ENCODE measurements at places on chromosomes 12 and 14. TPM values are rescaled to one million over a fixed set of nuclear protein-coding genes. Genes with fewer than 3 reads are reported as not detected.

DNA sequence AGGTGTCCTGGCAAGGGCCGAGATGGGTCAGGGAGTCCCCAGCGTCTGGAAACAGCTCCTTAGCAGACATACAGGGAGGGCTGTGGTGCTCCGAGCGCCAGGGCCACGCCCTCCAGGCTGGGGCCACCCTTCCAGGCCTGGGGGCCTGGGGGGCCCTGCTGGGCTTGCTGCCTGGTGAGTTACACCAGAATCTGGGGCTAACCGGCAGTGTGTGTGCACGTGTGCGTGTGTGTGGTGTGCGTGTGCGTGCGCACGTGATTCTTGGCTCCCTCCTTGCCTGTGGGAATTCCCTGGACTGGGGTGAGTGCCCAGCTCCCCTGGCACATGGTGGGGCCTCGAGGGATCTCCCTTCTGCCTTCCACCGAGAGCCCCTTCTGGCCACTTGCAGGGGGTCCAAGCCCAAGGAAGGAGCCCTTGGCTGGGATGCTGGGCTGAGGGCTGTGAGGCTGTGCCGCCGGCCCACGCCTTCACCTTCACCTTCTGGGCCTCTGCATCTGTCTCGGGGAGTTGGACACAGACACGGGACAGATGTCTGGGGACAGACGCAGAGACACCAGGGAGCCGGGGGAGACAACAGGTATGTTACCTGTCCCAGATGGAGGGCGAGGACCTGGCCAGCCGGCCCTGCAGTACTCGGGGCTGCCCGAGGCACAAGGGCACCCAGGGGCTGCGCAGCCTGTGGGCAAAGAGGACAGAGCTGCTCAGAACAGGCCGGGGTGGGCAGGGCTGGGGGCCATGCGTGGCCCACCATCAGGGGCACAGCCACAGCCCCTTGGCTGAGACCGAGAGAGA lies 37.2 kb downstream of the BEGAIN start:
- DNase-seq, result no peak

- DNase-seq, result no peak
Measured at GRCh38 chr12:117321572-117321971, 39.9 kb downstream of the NOS1 start.

DNA sequence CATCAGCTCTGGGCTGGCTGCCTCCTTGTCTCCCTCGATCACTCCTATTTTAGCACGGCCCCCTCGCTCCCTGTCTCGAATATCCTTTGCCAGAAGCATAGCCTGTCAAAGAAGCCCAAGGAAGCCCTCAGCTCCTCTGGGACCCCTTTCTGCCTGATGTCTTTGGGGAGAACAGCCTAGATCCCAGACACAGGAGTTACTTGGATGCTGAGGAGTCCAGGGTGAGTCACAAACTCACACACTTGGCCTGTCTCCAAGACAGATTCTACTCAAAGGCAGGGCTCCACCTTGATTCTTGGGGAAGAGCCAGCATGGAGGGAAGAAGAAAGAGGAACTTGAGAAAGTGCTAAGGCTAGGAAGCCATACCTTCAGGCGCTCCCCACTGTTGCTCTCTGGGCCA lies 8.1 kb downstream of the AVIL start:
- DNase-seq, result peak; percentile 82

The ACRBP gene
- polyA plus RNA-seq, result 0.11 TPM

The TRIM9 gene
- polyA plus RNA-seq, result 0.03 TPM

DNA sequence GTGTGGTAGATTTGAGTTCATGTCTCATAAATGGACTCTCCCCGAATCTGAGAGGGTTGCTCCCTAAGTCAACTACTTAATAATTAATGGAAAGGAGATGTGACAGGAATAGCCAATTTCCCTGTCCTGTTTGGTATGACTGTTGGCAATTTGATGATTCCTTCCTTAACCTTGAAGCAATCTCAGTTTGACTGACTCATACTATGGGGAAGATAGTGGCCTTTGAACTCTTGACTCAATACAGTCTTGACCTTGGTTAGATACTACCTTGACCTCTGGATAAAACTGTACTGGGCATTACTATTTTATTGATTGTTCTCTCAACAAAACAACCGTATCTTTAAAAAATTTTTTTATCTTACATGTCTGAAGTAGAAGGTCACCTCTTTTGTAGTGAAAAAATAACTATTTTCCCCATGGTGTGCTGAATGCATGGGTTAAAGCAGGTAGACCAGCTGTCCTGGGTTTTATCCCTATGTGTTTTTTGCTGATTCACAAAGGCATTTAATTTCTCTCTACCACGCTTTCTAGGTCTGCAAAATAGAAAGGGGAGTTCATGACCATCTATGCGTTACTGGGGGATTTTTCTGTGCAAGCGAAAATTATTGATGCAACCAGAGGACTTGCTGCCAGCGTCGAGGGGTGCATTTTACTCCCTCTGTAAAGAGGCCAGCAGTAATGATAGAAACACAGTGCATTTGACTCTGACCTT lies 80.1 kb downstream of the ETV6 start:
- DNase-seq, result no peak

DNA sequence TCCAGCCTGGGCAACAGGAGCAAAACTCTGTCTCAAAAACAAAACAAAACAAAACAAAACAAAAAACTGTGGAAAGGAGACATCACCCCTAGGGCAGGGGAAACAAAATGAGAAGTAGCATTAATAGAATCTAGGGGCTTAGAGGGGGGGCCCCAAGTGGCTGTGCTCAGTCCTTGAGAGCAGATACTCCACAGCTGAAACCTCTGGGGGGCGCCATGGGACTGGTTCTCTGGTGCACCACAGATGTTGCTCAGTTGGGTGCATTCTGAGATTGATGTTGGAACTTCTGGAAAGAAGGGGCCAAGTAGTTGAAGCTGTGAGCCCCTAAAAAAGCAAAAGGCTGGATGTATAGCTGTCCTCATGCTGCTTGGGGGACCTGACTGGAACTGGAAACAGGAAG lies 11.8 kb upstream of the SYNE2 start:
- DNase-seq, result no peak

- DNase-seq, result peak; percentile 76
Measured at GRCh38 chr12:13383379-13383778, 186.9 kb downstream of the EMP1 start.

GRCh38 chr12:99600388-99600787 lies 47.2 kb upstream of the GARIN6 start:
- no peak for DNase-seq

GRCh38 chr12:100179252-100179651 lies 21.4 kb upstream of the ACTR6 start:
- no peak for DNase-seq

The ANO2 gene
- polyA plus RNA-seq, result not detected

The TMEM179 gene
- not detected for polyA plus RNA-seq

GRCh38 chr12:95463050-95463449 lies 10.9 kb upstream of the METAP2 start:
- DNase-seq, result no peak

The RASSF9 gene
- 0.74 TPM for polyA plus RNA-seq

DNA sequence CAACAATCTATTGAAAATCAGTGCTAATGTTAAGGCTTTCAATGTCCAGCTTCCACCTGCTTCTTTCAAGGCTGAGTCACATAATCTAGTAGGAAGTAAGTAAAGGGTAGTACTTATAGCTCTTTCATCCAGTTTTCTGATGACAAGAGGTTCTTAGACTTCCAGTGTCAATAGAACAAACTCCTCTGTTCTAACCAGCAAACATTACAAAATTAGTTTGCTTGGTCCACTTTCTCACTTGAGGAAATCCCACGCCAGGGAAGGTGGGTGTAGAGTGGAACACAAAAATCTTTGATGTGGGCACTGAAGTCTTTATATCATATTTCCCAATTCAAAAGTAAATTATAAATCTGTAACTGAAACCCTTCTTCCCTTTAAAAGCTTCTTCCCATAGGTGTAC lies 2.6 kb downstream of the NPC2 start:
- DNase-seq, result no peak

DNA sequence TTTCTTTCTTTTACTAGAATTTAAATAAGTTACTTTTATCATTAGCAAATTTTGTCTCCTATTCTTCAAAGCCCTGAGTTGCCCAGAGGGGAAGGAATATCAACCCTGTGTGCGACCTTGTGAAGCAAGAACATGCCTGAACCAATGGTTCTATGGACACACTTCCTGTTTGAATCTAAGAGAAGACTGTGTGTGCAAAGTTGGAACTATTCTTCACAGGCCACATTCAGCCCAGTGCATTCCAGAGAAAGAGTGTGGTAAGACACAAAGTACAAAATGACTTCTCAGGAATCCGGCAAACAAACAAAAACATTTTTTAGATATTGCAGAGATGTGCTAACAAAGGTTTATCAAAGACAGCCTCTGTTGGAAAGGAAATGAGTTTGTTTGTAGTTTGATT lies 90.8 kb upstream of the PTPRQ start:
- peak; percentile 44 for DNase-seq

DNA sequence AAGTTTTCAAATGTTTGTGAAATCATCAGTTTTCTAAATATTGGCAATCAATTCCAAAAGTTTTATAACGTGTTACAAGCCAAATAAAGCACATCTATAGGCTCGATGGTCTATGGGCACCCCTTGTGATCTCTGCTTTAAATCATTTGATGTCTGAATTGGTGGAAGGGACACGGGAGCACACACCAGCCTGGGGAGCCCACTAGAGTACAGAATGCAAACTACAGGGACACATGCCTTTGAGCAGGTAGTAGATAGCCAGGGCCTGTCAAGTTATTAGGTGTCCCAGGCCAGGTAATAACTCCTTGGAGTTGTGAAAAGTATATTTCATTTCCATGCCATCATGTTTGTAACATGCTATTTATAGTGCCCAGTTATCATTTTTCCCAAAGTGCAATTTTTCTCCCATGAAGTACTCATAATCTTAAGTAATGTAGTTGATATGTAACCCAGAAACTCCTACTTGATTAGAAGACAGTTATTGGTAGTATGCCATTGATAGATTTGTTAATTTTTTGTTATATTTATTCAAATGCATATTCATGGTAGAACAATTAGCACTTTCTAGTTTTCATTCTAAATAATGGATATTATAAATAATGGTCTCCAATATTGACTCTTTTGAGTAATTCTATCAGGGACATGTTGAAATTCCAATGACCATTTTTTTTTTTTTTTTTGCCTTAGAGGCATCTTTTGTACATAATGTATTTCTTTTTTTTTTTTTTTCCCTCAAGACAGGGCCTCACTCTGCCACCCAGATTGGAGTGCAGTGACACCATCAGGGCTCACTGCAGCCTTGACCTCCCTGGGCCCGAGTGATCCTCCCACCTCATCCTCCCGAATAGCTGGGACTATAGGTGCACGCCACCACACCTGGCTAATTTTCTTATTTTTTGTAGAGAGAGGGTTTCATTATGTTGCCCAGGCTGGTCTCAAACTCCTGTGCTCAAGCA lies 96.9 kb upstream of the FGD4 start:
- DNase-seq, result no peak

- no peak for DNase-seq
Measured at GRCh38 chr12:117279606-117280005, 81.8 kb downstream of the NOS1 start.

The TAS2R19 gene
- not detected for polyA plus RNA-seq

GRCh38 chr12:116226026-116226425 lies 51.5 kb downstream of the MED13L start:
- DNase-seq, result no peak

DNA sequence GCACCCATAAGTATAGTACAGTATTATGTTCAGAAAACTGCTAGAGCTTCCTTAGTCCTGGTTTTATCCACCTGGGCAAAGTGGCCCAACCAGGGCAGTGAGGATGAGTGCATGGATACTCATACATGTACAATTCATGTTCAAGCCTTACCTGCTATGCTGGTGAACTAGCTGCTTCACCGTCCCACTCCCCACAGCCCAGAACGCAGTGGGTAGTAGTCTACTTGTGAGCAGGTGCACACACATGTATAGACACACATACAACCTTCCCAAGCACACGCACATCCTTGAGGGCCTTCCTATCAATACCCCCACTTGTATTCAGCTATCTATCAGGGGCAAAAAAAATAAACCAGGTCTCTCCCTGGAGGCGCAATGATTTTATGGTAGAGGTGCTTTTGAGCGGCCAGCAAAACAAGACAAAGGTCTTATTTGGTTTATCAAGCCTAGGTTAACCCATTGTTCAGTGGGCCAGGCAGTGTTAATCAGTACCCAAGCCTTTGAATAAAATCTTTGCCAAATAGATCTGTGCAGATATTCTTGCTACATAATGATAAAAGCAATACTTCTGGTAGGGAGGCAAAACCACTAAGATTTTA lies 69.8 kb downstream of the ZFP36L1 start:
- no peak for DNase-seq

The KRT78 gene
- 0.17 TPM for polyA plus RNA-seq

- no peak for DNase-seq
Measured at GRCh38 chr14:56149151-56149550, 30.9 kb downstream of the PELI2 start.

The MOK gene
- 20.1 TPM for polyA plus RNA-seq

The RSRC2 gene
- polyA plus RNA-seq, result 36.8 TPM

GRCh38 chr12:62403031-62403430 lies 63.6 kb upstream of the MON2 start:
- DNase-seq, result no peak

The AMN gene
- 0.56 TPM for polyA plus RNA-seq

GRCh38 chr12:88970740-88971139 lies 381.6 kb downstream of the DUSP6 start:
- no peak for DNase-seq

GRCh38 chr12:6065131-6065862 lies 59.2 kb downstream of the VWF start:
- no peak for DNase-seq

The TEX22 gene
- polyA plus RNA-seq, result 0.01 TPM

GRCh38 chr14:23375527-23376251 lies 1.2 kb upstream of the CMTM5 start:
- no peak for DNase-seq

The C12orf50 gene
- polyA plus RNA-seq, result not detected

The GPR132 gene
- polyA plus RNA-seq, result not detected

DNA sequence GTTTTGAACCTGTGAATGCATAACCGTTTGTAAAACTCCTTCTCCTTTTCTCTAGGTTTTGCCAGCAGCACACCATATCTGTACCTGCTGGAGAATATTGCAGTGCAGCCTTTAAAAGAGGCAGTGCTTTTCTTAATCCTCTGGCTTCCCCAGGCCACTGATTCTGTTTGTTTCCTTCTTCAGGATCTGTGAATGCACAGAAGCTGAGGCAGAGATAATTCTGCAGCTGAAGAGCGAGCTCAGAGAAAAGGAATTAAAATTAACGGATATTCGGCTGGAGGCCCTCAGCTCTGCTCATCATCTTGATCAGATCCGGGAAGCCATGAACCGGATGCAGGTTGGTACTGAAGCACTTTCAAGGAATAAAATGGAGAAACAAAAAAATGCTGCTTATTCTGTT lies 348.7 kb downstream of the NAV3 start:
- DNase-seq, result no peak

DNA sequence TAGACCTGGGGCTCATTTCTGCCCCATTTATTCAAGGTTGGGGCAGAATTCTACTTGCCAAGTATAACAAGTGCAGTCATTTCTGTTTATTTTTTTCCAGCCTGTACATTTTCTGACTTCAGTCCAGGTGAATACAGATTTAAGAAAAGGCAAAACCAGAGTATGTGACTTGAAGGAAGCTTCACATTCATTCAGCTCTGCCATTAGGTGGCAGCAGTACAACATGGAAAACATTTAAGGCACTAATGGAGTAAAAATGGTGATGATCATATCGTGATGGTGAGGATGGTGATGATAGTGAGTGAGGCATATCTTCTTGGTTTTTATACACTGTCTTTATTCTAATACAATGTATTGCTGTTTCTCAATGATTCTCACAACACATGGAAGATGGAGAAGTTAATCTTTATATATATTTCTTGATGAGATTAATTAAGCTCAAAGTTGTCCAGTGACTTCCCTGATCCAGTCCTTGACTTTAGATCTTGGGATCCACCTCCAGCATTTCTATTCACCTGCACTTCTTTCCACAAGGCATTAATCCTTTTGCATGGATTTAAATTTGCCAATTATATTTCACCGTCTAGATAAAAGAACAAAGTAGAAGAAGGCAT lies 176.7 kb upstream of the SEL1L start:
- peak; percentile 1 for DNase-seq
